Stimulated activated CD4-positive, alpha-beta T cell treated with anti-CD3 and anti-CD28 coated beads, TNF-alpha, amount 100 ng/mL, for 1 hour (primary cell): ENCODE measurements at places on chromosomes 5 and 9.

DNA sequence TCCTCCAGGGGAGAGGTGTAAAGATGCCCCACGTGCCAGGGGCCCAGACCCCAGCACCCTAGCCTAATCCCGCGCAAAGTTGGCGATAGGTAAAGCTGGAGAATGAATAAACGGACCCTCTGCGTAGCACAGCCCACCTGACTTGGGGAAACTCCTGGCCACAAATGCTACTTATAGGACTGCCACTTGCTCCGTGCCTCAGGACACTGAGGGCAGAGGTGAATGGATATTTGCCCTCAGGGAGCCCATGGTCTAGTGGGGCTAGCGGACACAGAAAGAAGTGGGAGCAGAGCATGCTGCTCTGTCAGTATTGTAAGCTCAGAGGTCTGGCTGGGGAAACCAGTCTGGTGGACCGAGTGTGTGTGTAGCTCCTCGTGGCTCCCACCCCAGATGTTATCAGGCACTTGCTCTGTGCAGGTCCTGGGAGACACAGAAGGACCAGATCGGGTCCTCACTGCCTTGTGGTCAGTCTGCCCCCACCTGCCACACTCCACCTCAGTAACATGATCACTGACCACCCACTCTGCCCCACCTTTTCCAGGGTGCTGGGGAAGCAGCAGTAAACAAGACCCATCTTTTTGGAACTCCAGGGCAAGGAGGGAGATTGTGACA, 841 bp downstream of the GRK6 start:
- no peak for DNase-seq

DNA sequence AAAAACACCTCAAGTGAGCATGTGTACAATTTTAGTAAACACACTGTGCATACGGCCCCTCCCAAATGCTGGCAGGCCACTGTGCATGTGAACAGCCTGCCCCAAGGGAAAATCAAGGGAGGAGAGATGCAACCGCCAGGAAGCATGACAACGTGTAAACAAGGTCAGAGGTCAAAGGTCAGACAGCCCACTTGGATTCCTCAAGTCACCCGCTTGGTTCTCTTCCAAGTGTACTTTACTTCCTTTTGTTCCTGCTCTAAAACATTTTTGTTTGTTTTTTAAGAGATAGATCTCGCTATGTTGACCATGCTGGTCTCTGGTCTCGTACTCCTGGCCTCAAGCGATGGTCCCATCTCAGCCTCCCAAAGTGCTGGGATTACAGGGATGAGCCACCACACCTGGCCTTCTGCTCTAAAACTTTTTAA, 126.7 kb upstream of the SHB start:
- DNase-seq = no peak

GRCh38 chr5:77143998-77144836, 57.1 kb upstream of the ZBED3 start:
- peak; percentile 11 for DNase-seq

DNA sequence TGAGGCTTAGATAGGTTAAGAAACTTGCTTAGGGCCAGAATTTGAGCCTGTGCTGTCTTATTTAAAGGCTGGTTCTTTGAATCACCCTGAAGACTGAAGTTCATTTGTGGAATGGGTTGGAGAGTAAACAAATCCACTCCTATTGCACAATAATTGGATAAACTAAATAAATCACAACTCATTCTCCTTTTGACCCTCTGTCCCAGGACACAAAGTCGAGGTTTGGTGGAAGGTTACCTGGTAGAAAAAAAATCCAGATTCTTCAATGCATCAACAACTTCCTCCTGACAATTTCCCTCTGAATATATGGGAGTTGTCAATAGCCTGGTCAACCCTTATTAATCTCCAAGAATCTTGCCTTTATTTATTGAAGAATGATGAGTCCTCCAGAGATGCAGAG, 28.9 kb downstream of the TBC1D2 start:
- DNase-seq = no peak

DNA sequence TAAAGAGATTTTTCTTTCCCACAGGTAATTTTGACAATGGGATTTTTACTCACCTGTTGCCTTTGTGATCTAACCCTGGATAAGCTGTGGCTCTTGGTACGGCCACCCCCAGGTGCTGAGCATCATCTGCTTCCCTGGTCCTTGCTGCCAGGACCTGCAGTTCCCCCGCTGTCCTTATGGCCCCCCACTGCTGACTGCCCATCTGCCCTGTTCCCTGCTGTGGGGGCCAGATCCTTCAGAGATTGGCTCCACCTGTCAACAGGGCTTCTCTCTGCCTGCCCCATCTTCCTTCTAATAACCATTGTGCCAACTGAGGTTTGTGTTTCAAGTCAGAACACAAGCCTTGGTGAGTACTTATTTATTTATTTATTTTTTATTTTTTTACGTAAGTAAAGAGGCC, 183.3 kb downstream of the MAPKAP1 start:
- DNase-seq = no peak

DNA sequence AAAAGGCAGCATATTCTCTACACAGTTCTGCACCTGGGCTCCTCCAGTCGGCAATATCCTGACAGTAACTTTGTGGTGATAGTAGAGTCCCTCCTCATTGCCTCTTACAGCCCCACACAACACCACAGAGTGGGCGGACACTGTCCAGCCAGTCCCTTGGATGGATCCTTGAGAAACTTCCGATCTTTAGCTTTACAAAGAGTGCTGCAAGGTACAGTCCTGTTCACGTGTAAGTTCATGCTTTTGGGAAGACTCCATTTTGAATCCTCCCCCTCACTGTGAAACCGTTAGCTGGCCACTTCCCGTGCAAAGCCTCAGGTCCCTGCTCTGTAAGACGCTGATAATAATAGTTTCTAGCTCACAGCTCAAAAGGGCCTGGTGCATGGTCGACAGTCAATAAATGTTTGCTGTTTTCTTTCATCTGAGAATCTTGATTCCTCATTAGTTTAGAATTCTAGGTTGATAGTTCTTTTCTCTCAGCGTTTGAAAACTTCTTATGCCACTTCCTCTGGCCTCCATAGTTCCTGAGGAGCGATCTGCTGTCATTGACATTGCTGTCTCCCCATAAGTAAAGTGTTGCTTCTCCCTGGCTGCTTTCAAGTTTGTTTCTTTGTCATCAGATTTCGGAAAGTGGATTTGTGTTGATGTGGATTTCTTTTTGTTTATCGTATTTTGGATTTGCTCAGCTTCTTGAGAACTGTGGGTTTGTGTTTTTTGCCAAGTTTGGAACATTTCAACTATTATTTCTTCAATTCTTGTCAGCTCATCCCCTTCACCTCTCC, 82.9 kb downstream of the COL23A1 start:
- no peak for DNase-seq

- DNase-seq = no peak
Measured at GRCh38 chr5:321726-322251, 275 bp downstream of the AHRR start.

DNA sequence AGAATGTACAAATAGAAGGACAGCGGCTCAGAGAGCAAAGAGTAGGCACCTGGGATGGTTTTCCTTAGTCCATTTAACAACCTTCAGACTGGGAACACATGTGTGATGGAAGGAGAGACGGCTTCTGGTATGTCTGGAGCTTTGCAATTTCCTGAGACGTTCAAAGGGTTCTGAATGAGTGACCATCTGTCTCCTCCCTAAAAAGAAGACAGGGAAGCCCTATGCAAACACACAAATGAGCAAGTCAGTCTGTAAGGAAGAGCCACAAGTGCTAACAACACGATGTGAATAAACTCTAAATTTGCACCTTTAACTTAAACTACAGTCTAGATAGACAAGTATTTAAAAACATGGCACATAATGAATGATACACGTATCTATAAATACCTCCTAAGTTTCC, 391.0 kb downstream of the ICE1 start:
- no peak for DNase-seq

GRCh38 chr9:21931428-21931827, 62.8 kb downstream of the CDKN2A start:
- DNase-seq = no peak

DNA sequence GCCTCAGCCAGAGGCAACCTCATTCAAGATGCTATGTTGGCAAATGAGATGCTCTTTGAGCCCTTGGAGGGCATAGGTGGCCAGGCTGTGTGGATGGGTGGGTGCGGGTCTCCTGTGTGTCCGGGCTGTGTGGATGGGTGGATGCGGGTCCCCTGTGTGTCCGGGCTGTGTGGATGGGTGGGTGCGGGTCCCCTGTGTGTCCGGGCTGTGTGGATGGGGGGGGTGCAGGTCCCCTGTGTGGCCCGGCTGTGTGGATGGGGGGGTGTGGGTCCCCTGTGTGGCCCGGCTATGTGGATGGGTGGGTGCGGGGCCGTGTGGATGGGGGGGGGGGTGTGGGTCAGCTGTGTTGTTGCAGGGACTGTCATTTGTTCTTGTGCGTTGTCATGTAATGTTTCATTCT, 136.6 kb upstream of the COL5A1 start:
- no peak for DNase-seq

- DNase-seq = no peak
Measured at GRCh38 chr5:90015584-90016018, 394.0 kb downstream of the CETN3 start.

DNA sequence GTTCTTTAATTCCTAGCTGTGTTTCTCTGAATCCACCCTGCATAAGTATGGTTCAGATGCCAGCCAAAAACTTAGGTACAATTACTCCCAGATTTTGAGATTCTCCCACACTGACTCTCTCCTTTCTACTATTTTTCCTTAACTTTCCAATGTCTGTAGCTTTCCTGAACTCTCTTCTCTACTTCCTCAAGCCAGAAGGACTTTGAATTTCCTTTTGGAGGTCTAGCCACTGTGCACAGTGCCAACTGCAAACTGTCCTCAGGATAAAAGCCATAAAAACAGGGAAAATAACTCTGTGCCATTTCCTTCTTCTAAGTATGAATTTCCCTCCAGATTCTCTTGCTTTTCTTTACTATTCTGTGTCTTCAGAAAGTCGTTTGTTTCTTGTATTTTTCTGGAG, 157.2 kb downstream of the AP3B1 start:
- DNase-seq = no peak
